ENCODE measurements at places on chromosomes 5 and 9.
A peak's percentile ranks its signal among the peaks of the same experiment; 100 is the strongest.

DNA sequence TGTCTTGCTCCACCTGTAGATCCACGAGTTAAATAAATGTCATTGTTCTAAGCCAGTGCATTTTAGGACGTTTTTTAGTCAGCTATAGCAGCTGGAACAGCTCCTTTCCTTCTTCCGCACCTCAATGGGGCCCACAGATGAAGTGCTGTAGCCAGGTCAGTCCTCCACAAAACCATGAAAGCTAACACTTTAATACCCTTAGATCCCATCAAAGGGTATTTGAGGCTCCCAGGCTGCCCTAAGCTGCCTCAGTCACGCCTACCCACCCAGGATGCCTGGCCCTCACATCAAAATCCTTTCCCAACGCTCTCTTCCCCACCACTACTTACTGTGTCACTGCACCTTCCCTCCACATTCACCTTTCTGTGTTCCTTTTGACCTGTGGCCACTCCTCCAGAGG is 44.1 kb upstream of the ACO1 start:
- no peak for DNase-seq

DNA sequence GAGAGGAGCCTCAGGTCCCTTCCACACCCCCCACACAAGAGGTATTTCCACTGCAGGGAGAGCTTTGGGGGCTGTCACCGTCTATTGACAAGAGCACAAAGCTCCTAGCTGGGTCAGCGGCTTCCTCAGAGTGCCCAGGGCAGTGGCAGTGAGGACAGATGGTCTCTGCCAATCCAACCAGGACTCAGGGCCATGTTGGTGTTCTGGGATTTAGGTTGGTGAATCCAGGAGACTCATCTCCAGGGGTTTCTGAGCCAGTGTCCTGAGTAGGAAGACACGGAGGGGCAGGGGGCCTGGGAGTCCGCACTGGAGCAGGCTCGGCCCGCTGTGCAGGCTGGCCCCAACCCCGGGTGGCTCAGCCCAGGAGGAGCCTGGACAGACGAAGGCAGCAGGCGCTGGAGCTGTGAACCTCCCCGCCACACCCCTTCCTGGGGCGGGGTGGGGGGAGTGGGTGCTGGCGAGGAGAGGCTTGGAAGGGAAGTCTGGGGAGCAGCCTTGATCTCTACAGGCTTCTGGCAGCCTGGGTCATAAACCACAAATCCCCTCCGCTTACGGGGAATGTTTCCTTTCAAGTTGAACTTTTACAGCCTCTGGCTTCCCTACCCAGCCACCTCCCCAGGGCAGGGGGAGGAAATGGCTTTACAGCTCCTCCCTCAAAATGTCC is 19.6 kb downstream of the CRB2 start:
- DNase-seq, result no peak

DNA sequence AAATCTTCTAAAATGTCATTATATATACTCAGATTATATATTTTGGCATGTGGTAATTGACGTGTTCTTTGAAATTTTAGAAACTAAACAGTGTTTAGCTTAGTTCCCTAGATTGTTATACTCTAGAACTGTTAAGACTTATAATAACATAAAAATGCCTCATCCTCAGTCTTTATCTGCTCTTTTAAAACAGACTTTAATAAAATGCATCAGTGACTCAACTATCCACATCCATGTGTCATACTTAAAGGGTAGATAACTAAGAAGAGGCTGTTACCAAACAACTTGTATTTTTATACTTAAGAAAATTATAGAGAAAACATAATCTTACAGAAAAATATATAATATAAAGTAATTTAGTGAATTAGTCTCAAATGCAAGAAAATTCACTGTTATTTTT is 15.2 kb downstream of the NFIL3 start:
- no peak for DNase-seq

- no peak for DNase-seq
Measured at GRCh38 chr5:6715271-6715670, 2.0 kb downstream of the TENT4A start.

GRCh38 chr9:131233556-131233955 is 42.8 kb downstream of the FAM78A start:
- no peak for DNase-seq

DNA sequence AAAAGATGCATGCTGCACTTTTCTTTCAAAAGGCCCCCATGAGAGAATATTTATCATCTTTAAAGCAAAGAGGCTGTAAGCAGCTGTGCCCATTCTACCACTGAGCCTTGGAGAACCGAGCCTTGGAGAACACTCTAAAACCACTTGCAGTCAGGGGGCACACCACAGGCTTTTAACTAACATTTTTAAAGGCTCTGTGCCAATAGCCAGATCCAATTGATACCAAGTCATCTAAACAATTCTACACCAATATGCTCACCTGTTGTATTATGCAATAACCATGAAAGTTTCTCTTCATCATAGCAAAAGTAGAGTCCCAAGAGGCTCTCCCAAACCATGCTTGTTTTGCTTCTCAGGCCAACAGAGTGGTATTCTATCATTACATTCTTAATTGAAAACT is 1090.5 kb upstream of the SEMA6A start:
- no peak for DNase-seq

DNA sequence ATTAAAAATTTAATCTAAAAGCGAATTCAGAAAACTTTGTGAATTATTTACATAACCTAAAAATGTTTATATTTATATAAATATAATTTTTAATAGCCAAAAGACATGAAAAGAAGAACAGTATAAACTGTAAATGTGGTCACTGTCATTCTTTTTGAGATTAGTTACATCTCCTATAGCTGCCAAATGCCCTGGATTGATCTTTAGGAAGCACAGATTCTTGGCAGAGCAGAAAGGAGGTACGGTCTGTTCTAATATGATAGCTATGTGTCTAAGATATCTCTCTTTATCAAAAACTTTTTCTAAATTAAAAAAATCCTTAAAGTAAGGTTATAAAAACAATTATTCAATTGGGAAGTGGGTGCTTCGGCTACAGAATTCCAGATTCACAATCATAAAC is 151.0 kb downstream of the LPAR1 start:
- DNase-seq, result no peak

- no peak for DNase-seq
Measured at GRCh38 chr9:68951879-68952659, 61.8 kb downstream of the PRKACG start.

DNA sequence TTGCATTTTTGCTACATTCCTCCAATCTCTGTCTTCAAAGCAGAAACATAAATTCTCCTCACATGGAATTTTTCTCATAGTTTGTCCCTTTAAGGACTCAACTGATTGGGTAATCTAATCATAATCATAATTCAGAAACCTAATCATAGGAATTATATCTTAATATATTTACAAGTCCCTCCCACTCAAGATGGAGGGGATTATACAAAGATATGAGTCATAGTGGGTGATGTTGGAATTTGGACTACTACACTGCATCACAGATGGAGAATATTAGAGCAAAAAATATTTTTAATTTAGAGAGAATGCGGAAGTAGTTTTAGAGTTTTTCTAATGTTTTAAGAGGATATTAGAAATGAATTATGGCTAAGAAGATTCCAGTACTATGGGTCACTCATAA is 1034.0 kb downstream of the DTWD2 start:
- no peak for DNase-seq

- DNase-seq, result no peak
Measured at GRCh38 chr5:142339781-142340180, 15.0 kb upstream of the SPRY4 start.

- DNase-seq, result no peak
Measured at GRCh38 chr9:78112004-78112403, 80.4 kb upstream of the GNAQ start.

GRCh38 chr5:68252673-68253623 is 37.4 kb downstream of the PIK3R1 start:
- peak; percentile 73 for DNase-seq

- DNase-seq, result no peak
Measured at GRCh38 chr5:10243660-10244240, 5.9 kb downstream of the ATPSCKMT start.

GRCh38 chr5:5306696-5307095 is 115.8 kb upstream of the ICE1 start:
- DNase-seq, result no peak

GRCh38 chr5:139512786-139513390 is 30.3 kb upstream of the STING1 start:
- no peak for DNase-seq

DNA sequence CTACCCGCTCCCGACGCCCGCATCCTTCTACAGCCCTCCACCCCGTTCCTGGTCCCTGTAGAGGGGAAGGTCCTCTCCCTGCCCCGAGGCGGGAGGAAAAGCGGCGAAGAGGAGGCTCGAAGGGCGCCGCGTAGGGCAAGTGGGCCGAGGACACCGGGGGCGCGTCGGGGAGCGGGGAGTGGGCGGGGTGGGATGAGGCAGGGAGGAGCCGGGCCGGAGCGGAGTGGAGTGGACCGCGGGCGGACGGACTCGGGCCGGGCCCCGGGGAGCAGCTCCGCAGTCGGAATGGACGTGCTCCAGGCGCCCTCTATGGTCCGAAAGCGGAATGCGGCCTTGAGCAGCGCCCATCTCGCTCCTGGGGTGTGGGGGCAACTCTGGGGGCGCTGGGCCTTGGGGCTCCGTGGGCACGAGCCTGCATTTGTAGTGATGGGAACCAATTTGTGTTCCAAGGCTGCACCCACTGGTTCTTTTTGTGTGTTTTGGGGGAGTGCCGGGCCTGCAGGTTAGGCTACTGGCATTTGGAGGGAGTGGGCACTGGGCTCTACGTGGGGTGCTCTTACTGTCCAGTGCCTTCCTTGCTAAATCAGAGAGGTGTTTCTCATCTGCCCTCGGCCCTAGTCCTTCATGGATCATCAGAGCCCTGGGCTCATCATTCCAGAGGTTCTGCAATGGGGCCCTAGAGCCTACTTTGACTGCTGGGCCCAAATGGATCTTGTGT is 7.3 kb downstream of the IRX1 start:
- DNase-seq, result no peak
